ENCODE measurements at places on chromosomes 6 and 20.

DNA sequence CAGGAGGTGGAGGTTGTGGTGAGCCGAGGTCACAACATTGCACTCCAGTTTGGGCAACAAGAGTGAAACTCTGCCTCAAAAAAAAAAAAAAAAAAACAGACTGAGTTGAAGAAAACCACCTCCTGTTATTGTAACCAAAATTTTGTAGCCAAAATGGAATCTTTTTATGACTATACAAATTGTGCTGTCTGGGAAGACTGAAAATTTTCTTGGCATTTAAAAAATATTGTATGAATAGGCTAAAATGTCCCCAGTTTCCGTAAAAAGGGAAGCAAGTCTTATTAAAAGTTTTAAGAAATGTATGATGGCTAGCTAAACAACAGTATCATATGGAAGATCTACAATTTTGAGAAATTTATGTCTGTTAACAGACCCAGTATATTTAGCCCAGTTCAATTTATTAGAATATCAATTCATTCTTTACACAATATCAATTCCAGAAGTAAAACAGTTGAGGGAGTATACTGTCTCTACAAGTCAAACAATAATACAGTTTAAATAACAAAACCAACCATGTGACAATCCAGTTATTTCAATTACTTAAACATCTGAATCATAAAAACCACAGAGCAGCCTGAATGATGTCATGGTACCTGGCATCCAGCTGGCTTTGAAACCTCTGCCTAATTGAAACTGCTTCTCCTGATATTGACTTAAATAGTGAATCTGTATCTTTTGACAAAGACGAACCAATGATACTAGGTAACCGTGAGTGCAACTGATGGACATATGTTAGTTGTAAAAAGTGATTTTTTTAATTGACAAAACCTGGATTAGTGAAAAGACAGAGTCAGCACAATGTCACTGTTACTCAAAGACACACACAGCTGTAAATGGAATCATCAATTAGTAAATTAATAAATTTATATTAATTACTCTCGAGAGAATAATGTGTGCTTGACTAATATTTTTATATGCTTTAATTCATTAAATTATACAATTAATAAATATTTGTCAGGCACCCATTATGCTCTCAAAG is 166.6 kb upstream of the MARCKS start:
- DNase-seq = no peak

GRCh38 chr6:11595903-11596302 is 58.4 kb downstream of the TMEM170B start:
- DNase-seq = no peak

DNA sequence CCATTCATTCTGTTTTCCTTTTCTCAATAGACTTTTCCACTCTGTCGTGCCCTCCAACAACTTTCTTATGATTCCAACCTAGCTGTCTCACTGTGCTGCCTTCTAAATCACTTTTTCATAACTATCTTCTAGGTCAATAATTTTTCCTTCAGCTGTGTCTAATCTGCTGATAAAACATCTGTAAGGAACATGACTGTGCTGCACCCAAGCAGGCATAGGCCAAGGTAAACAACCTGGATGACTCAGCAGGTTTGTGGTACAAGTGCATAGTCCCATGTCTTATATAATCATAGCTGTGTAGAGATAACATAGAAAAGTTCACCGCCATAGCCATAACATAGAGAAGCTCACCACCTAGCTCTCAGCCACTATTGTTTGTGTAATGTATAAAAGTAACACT is 332.3 kb downstream of the PLCB1 start:
- DNase-seq = no peak

DNA sequence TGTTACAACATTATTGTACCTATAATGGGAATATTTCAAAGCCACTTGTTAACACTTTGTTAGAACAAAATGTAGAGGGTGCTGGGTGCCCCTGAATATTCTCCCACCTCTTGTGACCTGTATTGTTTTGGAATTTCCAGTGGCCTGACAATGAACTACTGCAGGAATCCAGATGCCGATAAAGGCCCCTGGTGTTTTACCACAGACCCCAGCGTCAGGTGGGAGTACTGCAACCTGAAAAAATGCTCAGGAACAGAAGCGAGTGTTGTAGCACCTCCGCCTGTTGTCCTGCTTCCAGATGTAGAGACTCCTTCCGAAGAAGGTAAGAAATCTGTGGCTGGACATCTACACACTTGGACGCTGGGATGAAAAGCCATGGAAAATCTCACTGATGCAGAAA is 28.9 kb downstream of the PLG start:
- no peak for DNase-seq

DNA sequence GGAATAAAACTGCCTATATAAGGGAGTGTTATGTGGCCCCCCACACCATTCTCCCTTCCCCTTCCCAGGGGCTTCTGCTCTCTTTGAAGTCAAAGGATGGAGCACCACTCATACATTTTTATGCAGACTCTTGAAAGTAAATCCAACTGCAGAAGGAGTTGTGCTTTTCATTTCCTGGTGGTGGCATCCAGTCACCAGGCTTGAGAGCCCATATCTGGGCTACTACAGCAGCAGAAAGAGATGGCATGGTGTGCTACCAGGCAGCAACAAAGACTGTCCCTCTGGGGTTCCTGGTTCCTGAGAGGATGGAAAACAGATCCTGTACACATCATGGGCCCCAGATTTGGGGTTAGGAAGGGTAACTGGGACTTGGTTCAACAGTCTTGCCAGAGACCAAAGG is 226.4 kb downstream of the CLIC5 start:
- DNase-seq = no peak

DNA sequence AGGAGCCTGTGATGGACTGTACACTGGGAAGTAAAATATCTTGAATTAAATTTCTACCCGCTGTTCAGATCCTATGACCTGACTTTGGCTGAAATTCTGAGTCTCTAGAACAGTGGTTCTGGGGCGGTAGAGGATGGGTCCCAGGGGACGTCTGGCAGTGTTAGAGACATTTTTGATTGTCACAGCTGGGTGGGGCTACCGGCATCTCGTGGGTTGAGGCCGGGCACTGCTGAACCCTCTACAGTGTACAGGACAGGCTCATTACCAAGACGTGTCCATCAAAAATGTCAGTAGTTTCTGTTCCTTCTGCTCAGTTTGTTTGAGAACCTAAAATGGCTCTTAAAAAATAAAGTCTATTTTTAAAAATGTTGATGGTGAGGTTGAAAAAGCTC is 11.5 kb upstream of the RPS6KA2 start:
- DNase-seq = no peak
